ENCODE measurements at places on chromosomes 11 and 22.

DNA sequence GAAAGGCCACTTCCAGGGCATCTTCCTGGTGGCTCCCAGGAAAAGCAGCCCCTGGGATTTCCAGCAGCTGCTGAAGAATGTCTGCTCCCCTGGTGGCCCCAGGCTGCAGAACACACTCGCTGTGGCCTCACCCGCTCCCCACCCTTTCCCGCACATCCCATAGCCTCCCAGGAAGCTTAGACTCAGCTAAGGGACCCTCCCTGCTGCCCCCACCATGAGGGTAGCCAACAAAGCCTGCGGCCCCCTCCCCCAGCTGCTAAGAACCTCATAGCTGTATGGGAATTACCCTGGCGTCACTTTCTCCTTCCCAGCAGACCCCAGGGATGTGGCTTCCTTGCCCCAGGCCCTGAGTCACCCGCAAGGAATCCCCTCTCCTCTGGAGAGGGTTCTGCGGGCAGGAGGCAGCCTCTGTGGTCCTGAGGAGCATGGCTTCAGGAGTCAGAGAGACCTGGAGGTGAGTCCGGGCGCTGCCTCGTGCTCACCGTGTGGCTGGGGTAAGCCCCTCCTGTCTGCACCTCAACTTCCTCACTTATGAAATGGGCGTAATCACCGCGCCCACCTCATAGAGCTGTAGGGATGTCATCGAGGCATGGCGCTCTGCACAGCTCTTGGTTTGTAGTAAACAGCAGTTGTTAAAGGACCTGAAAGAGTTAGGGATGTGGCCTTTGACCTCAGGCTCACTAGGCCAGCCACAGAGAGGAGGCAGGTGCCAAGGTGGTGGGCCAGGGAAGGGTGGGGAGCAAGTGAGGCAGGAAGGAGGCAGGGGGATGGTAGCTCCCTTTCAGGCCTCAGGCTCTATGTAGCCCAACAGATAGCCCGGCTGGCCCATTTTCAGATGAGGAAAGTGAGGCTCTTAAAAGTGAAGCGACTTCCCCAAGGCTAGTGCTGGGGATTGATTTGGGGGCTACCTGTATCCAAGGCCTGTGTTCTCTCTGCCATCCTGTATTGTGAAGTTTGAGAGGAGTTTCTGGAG, 71.2 kb downstream of the LRRC32 start:
- no peak for DNase-seq

GRCh38 chr11:120066738-120067437, 71.0 kb downstream of the TRIM29 start:
- no peak for DNase-seq

GRCh38 chr11:36471577-36471976, 38.5 kb downstream of the TRAF6 start:
- no peak for DNase-seq

DNA sequence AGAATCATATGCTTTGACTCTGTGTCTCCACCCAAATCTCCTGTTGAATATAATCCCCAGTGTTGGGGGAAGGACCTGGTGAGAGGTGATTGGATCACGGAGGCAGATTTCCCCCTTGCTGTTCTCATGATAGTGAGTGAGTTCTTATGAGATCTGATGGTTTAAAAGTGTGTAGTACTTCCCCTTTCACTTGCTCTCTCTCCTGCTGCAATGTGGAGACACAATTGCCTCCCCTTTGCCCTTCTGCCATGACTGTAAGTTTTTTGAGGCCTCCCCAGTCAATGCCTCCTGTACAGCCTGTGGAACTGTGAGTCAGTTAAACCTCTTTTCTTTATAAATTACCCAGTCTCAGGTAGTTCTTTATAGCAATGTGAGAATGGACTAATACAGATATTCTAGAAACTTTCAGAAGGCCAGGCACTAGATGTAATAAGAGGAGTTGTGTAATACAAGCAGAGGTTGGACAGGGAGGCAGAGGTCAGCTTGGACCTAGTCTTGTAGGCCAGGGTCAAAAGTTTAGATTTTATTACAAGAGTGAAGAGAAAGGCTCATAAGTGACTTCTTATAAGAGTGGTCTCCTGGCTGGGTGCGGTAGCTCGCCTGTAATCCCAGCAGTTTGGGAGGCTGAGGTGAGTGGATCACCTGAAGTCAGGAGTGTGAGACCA, 9.3 kb upstream of the SERPING1 start:
- no peak for DNase-seq

GRCh38 chr22:41699264-41700107, at the start of gene MEI1:
MEI1 (plus strand) TSS chr22:41699503; CDS start chr22:41699539, 36 bp downstream.
- peak; percentile 68 for DNase-seq

- DNase-seq = peak; percentile 72
These were observed 38.2 kb upstream of the WEE1 start for GRCh38 chr11:9535189-9535781.

- DNase-seq = no peak
These were observed 45.2 kb downstream of the RASSF10 start for GRCh38 chr11:13054278-13054677.

- no peak for DNase-seq
These were observed 11.4 kb downstream of the LPXN start for GRCh38 chr11:58564231-58564630.

DNA sequence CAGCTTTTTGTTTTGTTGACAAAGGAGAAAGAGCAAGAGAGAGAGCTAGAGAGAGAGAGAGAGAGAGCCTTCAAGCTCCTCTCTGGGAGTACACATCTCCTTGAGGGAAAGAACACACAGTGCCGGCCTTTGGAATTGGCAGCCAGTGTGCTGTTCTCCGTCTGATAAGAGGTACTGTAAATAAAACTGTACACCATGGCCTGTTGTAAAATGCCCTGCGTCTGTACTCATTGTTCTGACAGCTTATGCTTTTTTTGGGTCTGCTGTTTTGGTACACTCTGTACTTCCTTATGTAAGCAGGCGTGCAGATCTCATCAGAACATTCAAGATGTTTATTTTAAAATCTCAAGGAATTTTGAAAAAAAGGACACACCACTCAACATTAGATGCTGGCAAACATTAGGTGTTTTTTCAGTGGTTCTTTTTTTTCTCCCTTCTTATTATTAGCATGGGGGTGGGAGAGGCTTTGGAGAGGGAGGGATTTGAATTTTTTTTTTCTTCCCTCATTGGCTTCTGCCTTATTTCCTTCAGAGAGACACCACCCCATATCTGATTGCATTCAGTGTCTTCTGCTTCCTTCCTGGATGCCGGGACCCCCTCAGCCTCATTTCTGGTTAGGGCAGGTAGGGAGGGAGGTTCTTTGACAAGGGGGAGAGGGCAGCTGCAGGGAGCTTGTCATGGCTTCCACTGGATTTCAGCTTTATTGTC, 116.8 kb upstream of the NNMT start:
- no peak for DNase-seq

- DNase-seq = no peak
These were observed 6.8 kb upstream of the POLR3H start for GRCh38 chr22:41550952-41551491.
